ENCODE measurements at places on chromosomes 5 and 9.

DNA sequence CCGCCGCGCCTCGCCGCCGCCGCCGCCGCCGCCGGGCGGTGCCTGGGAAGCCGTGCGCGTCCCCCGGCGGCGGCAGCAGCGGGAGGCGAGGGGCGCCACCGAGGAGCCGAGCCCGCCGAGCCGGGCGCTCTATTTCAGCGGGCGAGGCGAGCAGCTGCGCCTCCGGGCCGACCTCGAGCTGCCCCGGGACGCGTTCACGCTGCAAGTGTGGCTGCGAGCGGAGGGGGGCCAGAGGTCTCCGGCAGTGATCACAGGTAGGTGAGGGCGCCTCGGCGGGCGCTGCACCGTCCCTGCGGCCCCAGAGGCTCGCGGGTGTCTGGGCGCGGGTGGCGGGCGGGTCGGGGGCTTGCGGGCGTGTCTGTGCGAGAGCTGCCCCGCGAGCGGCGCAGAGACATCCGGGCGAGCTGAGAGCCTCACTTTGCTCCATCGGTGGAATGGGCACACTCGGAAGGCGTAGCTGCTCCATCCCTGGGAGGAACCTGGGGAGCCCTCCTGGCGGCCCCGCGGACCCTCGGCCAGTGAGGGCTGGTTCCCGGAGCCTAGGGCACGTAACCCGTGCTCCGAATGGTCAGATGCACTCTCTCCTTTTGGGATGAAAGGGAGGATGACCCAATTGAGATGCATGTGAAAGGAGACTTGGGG is 864 bp downstream of the PAPPA start:
- no peak for DNase-seq

- DNase-seq = no peak
Observed at GRCh38 chr5:133589286-133589685, 23.1 kb downstream of the FSTL4 start.

DNA sequence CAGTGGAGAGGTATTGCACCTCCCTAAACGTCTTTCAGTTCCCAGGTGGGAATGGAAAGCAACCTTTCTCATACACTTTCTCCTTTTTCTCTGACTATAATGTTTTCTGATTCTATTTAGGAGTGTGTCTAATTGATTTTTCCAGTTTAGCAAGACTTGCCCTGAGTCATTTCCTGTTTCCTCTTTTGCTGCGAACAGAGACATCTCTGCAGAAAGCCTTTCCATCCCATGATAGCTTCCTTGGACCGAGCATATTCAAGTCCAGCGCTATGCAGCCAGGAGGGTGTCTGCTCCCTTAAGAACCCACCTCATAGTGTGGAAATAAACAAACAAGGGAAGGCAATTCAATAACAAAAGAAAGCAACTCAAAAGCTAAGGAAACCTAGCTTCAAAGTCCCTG is 60.0 kb upstream of the CDH6 start:
- DNase-seq = no peak

- no peak for DNase-seq
Observed at GRCh38 chr9:21141427-21141882, at the start of gene IFNW1. Gene IFNW1 (minus strand): TSS chr9:21141832. CDS start chr9:21141570, 262 bp downstream.

DNA sequence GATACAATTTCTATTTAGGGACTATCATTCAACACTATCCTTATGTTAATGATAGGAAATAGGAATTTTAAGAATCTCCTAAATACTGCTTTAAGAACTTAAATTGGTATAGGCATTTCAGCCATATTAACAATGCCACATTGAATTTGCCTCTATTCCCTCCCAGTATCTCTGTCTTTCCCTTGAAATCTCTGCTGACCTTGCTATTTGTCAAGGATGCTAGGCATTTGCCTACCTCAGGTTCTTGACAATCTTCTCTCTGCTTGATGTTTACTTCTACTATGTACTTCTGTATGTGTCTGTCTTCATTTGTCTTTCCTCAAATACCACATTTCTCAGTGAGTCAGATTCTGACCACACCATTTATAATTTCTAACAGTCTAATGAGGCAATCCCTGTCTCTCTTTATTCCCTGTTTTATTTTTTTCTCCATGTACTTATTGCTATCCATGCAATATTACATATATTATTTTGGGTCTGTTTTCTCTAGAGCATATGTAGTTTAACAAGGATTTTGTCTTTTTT is 1461.4 kb upstream of the CDH9 start:
- peak; percentile 60 for DNase-seq

- DNase-seq = no peak
Observed at GRCh38 chr5:149298842-149299404, 27.3 kb downstream of the AFAP1L1 start.

DNA sequence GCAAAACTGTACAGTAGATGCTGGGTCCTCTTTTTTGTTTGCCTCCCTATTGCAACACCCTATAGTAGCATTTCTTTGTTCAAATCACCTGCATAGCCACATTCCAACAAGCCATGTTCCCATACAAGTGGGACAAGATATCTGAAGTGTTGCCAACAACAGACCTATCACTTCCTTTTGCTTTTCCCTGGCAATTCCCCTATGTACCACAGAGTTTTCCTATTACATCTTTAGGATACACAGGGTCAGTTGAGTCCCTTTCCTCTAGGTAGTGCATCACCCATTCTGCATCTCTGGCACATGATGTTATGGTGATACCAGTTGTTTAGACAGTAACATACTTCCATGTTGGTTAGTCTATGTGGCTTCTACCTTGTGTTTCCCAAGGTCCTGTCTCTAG is 125.1 kb upstream of the FBXL7 start:
- no peak for DNase-seq

DNA sequence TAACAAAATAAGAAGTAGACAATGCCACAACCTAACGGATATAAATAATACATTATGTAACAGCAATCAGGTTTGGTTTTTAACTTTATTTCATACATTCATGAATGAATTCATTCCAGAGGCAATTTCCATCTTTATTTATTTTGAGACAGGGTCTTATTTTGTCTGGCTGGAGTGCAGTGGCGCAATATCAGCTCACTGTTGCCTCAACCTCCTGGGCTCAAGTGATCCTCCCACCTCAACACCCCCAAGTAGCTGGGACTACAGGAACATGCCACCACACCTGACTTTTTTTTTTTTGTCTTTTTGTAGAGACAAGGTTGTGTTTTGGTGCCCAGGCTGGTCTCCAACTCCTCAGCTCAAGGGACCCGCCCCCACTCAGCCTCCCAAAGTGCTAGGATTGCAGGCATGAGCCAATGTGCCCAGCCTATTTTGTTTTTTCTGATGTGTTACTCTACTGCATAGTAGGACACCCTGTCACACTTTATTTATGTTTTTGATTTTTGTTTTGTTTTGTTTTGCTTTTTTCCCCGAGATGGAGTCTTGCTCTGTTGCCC is 26.3 kb upstream of the C5orf24 start:
- DNase-seq = no peak

GRCh38 chr5:86152988-86153560 is 464.7 kb upstream of the COX7C start:
- no peak for DNase-seq

DNA sequence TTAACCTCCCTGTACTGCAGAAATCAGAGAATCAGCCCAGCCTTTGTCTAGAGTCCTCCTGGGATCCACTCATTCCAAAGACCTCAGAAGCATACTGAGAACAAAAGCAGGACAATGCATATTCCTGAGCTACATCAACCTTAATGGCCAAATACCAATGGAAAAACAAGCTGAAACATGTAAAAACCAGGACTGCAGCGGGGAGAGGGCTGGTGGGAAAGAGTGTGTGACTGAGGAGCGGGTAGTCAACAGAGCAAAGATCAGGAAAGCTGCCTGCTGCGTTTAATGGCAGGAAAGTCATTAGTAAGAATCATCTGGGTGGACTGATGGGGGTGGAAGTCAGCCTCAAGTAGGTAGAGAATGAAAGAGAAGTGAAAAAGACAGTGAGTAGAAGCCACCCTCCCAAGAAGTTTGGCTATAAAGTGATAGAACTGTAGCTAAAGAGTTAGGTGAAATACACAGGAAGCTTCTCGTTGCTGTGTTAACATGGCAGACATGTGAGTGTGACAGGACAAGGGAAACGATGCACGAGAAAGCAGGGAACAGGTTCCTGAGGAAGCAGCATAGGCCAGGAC is 88.1 kb downstream of the OTULIN start:
- no peak for DNase-seq

- no peak for DNase-seq
Observed at GRCh38 chr5:163658702-163659567, 153.5 kb downstream of the MAT2B start.

DNA sequence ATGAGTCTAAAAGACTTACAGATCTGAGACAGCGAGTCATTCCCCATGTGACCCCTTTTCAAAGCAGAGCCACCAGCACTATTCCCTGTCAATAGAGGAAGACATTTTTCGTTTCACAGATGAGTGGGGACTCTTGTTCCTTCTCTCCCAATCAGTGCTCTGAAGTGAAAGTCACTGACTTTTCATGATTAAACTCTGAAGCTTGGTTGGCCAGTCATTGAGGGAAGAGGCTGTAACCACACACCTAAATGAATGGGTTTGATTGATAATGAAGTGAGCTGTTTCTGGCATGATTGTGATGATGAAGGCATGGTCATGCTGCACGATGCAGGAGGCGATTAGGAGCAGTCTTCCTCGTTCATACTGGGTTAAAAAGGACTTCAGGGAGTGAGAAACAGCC is 171.9 kb downstream of the ZNF462 start:
- no peak for DNase-seq

GRCh38 chr9:78552802-78553201 is 255.9 kb downstream of the PSAT1 start:
- DNase-seq = peak; percentile 52

DNA sequence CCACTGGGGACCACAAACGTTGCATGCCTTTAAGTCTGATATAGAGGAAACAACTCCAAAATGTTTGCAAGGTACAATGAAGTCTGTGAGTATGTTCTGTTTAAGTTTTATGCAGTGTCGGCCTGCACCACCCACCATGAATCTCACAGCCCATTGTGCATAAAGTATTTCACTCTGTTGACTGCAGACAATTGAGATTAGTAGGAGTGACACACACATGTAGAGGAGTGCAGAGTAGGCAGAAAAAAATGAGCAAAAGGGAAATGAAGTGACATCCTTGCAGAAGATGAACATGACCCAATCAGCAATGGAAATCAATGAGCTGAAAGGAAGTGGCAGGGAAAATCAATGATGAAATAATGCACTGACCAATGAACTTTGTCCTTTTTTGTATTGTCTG is 315.6 kb upstream of the PTPRD start:
- no peak for DNase-seq

DNA sequence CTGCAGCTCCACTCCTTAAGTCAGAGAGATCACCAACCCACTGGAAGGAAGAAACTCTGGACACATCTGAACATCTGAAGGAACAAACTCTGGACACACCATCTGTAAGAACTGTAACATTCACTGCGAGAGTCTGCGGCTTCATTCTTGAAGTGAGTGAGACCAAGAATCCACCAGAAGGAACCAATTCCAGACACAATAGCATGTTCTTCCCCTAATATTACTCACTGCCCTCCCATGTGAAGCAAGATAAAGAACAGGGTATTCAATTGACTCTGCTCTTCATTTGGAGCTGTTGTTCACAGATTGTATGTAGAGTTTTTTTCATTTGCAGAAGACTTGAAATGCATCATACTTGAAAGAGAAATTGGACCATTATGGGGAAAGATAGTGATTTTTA is 10.8 kb downstream of the SAXO1 start:
- no peak for DNase-seq

GRCh38 chr9:14315875-14316601 is 2.1 kb upstream of the NFIB start:
- peak; percentile 37 for DNase-seq

DNA sequence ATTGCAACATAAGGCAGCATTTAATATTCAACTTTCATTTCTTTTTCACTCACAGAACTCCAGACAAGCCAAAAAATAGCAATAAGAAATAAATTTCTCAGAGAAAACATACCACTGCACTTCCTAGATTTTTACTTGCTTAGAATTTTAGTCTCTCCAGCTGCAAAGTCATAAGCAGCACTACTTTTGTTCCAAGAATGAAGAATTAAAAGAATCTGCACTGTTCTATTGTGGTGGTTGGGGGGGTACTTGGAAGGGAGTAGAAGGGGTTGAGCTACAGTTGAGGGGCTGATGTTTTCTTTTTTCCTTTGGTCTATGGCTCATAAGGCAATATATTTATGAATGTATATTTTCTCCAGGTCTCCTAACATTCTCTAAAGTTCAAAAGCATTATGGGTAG is 144.5 kb downstream of the KIAA0825 start:
- no peak for DNase-seq

GRCh38 chr9:130627051-130627450 is 37.3 kb upstream of the PRDM12 start:
- DNase-seq = no peak

DNA sequence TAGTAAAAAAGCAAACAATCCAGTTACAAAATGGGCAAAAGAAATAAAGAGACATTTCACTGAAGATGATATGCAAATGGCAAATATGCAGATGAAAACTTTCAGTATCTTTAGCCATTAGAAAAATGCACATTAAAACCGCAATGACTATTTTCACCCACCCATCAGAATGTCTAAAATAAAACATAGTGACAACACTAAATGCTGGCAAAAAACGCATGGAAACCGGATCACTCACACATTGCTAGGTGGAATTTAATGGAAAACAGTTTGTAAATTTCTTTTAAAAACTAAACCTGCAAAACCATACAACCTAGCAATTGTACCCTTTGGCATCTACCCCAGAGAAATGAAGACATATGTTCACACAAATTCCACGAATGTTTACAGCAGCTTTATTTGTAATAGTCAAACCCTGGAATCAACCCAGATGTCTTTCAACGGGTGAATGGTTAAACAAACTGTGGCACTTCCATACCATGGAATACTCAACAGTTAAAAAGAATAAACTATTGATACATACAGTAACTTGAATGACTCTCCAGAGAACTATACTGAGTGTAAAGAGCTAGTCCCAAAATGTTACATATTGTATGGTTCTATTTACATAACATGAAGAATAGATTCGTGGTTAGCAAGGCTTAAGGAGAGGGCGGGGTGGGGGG is 17.2 kb upstream of the PAM start:
- no peak for DNase-seq

GRCh38 chr9:114300846-114301797 is 21.8 kb upstream of the ORM1 start:
- DNase-seq = no peak

DNA sequence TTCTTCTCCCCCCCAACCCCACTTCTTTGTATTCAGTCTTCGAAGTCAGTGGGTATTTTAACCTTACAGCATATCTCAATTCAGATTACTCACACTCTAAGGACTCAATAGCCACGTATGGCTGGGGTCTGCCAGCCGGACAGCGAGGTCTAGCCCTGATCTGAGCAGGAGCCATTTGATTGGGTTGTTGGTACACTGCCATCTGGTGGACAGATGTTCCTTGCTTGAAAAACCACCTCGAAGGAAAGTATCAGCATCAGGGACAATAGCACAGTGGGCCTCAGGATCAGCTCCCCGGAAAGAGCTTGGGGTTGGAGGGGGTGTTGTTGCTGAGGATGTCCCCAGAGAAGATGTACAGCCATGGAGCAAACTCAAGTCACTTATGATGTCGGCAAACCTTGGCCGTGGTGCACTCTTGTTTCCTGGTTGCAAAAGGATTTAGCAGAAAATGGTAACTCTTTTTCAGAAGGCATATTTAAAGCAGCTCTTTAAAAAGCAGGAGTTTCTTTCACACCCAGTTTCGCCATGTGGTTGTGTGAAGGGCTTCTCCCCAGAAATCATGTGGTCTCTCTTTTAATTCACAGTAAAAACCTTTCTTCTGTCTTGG is 31.7 kb upstream of the KCNMB1 start:
- DNase-seq = peak; percentile 41

GRCh38 chr9:93594041-93594756 is 17.8 kb downstream of the PHF2 start:
- no peak for DNase-seq

- peak; percentile 24 for DNase-seq
Observed at GRCh38 chr9:38153152-38153909, 84.3 kb upstream of the SHB start.

- no peak for DNase-seq
Observed at GRCh38 chr9:36018891-36019720, 17.6 kb upstream of the RECK start.
